ENCODE measurements at places on chromosomes 1 and 21.

GRCh38 chr1:201354151-201354900 is 23.2 kb downstream of the TNNT2 start:
- DNase-seq: no peak

- DNase-seq: no peak
Measured at GRCh38 chr1:214458541-214458940, 92.9 kb downstream of the PTPN14 start.

DNA sequence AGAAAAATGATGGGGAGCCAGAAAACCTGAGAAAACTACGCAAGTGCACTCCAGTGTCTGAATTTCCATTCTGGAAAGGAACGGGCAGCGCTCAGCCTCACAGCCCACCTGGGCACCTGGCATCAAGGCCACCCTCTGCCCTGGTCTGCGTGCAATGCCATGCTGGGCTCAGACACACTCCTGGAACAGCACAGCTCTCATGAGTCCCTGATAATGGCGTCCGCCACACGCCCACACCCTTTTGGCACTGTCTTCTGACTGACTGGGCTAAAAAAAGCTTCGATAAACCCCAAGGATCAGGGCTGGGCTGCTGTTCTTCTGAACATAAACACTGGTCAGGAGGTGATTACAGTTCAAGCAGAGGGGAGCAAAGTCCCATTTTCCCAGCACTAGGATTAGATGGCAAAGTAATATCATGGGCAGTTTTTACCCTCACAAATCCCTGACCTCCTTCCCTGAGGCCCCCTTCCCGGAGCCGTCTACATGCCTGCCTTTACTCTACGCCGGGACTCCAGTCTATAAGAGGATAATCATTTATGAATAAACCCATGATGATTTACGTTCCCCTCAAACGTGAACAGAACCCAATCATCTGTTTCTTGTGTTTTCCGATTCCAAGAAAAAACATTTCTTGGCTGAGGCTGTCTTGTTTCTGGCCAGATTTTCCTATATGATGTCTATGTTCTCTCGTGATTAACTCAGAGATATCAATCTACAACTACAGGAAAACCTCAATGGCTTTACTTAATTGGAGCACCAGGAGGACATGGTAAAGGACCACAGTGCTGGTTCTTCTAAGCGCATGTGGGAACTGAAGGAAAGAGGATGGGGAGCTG is 22.6 kb downstream of the RCAN1 start:
- no peak for DNase-seq

DNA sequence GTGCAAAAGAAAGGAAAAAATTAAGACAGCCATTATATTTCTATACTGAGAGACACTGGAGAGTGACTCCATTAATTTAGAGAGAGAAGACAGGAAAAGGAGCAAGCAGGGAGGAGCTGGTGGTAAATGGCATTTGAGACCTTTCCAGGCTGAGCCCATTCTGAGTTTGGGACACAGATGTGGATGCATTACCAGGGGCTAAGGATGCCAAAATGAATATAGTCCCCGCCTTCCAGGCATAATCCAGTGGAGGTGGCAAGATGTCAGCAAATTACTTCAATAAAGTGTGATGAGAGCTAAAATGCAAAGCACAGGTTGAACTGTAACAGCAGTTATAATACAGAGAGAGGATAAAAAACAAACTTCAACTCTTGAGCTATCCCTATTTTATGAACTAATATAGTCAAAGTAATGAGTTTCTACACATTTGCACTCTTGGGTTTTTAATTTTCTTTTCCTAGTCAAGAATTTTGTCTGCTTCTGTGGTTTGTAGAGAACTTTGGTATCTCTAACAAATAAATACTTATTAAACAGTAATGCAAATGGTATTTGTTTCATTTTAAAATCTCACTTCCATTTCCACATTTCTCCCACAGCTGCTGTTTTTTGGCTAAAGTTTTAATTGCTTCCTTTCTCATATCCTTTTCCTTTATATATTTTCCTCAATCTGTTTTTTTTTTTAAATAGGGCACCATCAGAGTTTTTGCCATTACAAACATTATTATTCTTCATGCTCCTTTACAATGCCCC is 228.2 kb upstream of the KCNK2 start:
- no peak for DNase-seq

- no peak for DNase-seq
Measured at GRCh38 chr21:43187715-43188114, 18.9 kb downstream of the CRYAA start.

DNA sequence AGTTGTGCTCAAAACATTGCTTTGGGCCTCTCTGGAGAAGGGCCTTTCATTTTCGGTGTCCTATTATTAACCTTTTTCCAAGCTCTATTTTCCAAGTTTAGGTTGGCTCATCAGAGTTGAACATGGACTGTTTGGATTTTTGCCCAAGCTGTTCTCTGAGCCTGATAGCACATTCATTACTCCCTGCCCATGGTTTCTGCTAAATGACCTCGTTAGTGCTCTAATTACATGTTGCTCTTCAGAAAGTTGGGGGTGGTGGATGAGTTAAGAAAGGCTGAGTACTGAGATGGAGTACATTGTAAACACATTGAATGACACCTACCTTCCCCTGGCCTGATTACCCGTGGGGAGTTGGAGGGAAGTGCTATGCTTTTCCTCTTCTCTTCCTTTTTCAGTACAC is 38.9 kb downstream of the LMO4 start:
- no peak for DNase-seq

DNA sequence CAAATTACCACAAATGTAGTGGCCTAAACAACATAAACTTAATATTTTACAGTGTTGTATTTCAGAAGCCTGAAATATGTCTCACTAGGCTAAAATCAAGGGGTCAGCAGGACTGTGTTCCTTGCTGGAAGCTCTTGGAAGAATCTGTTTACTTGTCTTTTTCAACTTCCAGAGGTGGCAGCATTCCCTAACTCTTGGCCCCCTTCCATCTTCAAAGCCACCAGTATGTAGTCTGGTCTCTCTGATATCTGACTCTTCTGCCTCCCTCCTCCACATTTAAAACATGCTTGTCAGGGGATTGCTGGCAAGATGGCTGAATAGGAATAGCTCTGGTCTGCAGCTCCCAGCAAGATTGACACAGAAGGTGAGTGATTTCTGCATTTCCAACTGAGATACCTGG is 567.5 kb downstream of the PLA2G4A start:
- DNase-seq: no peak

DNA sequence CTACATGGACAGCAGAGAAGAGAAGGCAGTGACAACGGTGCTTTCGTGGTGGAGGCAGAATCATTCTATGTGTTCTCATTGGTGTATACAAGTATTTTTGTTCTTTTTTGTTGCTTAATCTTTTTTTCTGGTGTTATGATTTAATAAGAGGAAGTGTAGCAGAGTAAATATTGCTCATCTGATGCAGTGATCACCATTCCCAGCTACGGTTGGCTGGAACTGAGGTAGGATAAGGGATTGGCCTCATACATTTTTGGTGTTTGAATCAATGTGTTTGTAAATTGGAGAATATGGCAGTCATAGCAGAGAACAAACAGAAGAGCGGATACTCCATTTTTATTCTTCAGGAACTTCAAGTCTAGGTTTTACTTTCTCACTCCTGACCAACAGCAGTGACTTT is 76.6 kb downstream of the UBE2U start:
- DNase-seq: no peak

DNA sequence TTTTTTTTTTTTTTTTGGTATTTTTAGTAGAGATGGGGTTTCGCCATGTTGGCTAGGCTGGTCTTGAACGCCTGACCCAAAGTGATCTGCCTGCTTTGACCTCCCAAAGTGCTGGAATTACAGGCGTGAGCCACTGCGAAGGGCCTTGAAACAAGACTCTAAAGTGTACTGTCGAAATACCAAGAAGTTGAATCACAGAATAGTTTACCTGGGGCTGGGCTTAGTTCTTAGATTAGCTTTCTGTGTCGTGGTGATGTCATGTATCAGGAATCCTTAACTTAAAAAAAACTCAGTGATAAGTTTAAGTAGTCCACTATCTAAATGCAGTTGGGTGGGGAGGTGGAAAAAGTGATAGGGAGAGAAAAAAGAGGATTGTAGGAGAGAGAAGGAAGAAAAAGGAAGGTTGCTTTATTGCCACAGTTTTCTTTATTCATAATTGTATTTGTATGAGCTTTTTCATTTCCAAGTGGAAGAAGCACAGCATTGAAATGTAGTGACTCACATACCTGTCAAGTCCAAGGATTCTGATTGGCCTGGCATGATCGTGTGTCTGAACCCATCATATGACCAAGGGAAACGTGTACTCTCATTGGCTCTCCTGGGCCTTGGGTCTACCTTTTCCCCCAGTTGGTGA is 13.4 kb downstream of the ITSN1 start:
- no peak for DNase-seq

- DNase-seq: no peak
Measured at GRCh38 chr1:4972761-4973320, 318.4 kb downstream of the AJAP1 start.

- no peak for DNase-seq
Measured at GRCh38 chr1:220301630-220302029, 29.4 kb upstream of the RAB3GAP2 start.

DNA sequence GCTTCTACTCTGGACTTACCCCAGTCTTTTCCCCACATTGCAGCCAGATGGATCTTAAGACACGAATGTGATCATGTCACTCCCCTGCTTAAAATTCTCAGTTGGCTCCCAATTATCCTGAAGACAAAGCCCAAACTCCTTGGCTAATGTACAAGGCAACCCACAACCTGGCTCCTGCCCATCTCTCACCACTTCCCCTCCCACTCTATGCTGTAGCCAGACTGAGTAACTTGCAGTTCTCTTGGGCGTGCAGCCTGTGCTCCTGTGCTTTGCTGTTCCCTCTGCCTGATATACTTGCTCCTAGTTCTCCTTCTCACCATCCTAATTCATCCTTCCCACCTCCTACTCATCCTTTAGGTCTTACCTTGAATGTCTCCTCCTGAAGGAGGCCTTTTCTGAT is 56.2 kb downstream of the LGR6 start:
- DNase-seq: no peak

DNA sequence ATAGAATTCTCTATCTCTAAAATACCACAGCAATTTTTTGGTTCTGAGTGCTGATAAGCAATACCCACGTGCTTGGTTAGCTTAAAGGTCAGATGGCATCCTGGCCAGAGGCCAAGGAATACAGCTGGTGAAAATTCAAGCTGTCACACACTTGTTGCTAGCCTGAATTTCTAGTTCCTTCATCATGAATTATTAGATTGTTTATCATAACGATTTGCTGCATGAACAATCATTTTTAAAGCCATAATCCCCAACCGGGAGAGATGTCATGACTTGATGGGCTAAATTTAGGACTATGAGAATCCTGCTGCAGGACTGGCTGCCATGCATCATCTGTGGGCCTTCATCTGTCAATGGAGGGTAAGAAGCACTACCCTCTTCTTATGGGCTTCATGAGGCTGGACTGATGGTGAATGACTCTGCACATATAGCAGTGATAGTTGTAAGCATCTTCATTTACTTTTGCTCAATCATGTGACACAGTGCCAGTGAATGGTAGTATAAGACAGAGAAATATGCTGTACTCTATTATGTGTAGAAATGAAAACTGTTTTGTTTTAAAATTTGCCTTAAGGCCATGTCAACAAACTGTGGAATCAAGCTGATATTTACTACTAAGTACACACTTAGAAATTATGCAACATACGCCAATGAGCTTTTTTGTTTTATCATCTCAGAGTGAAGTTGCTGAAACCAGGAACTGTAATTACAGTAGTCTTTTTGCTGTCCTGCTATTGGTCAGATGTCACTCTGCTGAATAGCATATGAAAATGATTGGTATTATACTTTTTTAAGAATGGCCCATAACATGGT is 80.5 kb upstream of the RALGPS2 start:
- DNase-seq: no peak

- DNase-seq: no peak
Measured at GRCh38 chr1:59814901-59815825, at the start of gene HOOK1. HOOK1 (plus strand) TSS chr1:59814949; CDS start chr1:59815118, 169 bp downstream.

Data from cortex of kidney (tissue), 1 donor.